Activated CD4-positive, alpha-beta memory T cell treated with anti-CD3 and anti-CD28 coated beads for 36 hours (primary cell): ENCODE measurements at places on chromosomes 5 and 9.

DNA sequence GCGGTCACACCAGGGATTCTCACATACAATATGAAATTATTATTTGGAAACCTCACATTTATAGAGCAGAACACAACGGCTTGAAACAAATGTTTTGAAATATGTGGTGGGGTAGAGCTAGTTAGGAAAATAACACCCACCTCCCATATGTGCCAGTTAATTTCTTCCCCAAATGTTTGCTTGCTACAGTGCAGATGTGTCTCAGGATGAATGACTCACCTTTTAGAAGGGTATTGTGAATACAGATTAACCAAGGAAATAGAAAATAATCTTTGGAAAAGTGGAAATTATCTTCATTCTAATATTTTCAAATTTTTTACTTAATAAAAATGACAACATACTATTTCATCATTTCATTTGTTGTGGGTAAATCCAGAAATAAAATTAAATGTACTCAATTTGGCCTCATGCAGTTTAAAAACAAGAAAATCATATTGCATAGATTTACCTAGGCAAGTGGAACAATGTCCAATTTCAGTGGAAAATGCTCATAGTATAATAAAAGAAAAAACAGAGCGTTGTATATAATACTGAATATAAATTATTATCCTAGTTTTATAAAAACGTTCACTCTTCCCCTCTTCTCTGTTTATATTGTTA lies 39.3 kb upstream of the RICTOR start:
- no peak for DNase-seq

DNA sequence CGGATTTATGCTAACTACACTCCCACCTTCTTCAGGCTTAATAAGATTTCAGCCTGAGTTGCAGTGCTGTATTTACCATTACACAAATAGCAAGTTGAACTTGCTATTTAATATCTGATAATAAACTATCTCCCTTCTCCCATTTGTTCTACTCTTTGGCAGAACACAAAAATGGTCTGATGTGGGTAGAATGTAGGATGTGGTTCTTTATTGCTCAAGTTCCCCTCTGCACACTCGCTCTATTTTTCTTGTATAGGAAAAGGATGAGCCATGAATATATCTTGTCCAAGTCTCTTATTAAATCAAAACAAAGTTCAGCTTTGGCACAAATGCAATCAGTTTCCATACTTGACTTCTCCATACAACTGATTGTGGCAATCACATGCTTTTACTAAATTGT lies 37.2 kb upstream of the KIF2A start:
- no peak for DNase-seq

DNA sequence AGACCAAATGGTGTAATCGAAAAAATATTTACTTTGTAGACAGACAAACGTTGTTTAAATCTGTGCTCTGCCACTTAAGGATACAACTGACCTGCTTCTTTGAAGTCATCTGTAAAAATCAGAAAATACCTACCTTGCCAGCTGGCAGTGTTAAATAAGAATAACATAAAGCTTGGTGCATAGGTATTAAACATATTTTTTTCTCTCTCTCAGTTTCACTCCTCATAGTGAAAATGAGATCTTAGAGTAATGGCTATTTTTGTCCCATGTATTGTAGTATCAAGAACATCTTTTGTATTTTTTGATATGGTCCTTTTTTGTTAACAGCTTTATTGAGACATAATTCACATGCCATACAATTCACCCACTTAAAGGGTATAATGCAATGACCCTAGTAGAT lies 17.9 kb upstream of the RANBP17 start:
- DNase-seq: no peak

GRCh38 chr5:103450333-103451061 lies 112.1 kb downstream of the NUDT12 start:
- no peak for DNase-seq

GRCh38 chr9:134628354-134628736 lies 13.3 kb upstream of the COL5A1 start:
- no peak for DNase-seq
